Left renal cortex interstitium (tissue), 4 donors: ENCODE measurements at places on chromosomes 16 and 17.

- DNase-seq: no peak
Measured at GRCh38 chr16:87685766-87686165, 80.0 kb downstream of the KLHDC4 start.

- no peak for DNase-seq
Measured at GRCh38 chr16:399340-400019, 2.2 kb upstream of the DECR2 start.

DNA sequence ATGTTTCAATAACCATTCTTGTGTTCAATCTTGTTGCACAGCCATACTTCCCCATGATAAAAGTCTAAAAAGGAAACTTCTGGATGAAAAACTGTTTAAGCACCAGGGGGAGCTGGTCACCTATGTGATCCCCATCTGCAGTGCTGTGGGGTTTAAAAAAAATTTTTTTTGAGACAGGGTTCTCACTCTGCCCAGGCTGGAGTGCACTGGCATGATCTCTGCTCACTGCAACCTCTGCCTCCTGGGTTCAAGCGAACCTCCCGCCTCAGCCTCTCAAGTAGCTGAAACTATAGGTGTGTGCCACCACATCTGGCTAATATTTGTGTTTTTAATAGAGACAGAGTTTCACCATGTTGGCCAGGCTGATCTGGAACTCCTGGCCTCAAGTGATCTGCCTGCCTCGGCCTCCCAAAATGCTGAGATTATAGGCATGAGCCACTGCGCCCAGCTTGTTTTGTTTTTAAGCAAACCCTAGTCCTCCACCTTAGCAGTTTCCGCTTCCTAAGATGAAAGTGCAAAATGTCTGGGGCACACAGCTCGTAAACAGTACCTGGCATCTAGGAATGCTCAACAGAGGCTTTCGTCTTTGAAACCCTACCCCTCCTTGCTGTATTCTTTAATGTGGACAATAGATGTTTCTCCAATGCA is 25.4 kb downstream of the DNAJA2 start:
- no peak for DNase-seq

DNA sequence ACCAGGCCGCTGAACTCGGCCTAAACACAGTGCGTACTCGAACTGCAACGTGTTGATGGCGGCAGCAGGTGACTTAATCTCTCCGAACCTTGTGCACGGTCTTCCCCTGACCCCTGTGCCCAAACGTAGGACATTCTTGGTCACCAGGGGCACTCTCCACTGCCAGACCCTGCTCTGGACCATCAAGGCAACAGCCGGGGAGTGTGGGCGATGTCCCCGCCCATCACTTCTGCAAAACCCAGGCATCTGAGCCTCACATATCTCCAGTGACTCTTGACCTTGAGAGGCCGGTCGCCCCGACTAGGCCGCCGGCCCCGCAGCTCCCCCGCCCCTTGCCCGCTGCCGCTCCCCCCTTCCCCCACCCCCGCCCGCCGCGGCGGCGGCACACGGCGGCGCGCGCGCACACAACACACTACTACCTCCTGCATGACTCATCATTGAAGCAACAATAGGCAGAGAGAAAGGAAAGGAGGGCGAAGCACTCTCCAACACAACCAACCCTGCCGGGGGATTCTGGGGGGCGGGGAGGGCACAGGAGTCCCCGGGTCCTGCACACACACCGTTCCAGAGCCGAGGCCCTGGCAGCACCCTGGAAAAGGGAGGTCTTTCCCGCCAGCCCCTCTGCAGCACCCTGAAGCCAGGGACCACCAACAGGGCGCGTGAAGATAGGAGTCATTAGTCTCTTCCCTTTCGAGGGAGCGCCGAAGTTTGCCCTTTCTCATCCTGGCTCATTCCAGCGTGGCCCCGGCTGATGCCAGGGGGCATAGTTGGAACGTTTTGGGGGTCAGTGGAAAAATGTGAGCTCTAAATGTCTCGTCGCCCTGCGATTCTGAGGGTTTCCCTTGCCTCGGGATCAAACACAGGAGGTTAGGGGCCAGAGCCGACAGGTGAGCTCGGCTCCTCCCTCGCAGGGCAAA is 1.9 kb downstream of the MNT start:
- no peak for DNase-seq

DNA sequence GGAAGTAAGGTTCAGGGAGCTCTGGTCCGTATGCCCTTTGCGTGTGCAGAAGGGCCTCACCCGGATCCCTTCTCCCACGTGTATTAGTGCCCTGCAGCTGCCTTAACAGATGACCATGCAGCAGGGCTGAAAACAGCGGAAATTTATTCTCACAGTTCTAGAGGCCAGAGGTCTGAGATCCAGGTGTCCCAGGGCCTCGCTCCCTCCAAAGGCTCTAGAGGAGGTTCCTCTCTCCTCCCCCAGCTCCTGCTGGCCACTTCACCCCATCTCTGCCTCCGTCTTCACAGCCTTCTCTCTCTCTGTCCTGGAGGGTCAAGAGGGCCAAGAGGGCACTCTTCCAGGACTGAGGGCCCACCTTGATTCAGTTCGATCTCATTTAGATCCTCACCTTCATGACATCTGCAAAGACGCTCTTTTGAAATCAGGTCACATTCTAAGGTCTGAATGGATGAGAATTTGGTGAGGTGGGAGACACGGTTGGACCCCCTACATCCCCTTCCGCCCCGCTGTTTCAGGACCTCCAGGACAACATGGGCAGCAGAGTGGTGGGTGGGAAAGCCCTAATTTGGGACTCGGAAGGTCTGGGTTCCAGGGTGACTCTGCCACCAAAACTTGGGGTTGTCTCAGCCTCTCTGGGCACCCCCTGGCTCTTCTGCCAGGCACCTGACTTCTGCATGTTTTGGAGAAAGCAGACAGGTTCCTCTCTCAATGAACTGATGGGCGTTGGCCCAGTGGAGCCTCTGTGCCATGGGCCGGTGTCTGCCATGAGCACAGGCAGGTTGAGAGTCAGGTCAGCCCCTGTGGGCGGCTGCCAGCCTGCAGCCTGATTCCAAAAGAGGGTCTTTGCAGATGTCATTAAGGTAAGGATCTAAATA is 361.2 kb downstream of the SEC14L1 start:
- DNase-seq: no peak

DNA sequence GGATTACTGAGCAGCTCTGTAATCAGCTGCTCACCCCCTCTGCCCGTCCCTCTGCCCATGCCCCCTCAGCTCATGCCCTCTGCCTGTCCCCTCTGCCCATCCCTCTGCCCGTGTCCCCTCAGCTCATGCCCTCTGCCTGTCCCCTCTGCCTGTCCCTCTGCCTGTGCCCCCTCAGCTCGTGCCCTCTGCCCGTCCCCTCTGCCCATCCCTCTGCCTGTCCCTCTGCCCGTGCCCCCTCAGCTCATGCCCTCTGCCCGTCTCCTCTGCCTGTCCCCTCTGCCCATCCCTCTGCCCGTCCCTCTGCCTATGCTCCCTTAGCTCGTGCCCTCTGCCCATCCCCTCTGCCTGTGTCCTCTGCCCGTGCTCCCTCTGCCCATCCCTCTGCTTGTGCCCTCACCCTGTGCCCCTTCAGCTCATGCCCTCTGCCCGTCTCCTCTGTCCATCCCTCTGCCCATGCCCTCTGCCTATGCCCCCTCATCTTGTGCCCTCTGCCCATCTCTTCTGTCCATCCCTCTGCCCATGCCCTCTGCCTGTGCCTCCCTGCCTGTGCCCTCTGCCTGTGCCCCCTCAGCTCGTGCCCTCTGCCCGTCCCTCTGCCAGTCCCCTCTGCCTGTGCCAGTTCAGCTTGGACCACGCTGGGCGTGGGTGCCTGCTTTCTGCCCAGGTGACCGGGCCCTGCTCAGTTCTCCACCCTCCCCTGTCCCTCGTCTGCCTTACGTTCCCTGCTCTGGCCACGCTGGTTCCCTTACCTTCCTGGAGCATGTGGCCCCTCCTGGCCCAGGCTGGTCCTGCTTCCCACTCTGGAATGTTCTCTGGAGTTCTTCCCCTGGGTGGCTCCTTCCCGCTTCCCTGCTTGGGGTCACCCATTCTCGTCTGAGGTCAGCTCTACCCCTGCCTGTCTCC is 97.6 kb downstream of the NPIPB11 start:
- no peak for DNase-seq

DNA sequence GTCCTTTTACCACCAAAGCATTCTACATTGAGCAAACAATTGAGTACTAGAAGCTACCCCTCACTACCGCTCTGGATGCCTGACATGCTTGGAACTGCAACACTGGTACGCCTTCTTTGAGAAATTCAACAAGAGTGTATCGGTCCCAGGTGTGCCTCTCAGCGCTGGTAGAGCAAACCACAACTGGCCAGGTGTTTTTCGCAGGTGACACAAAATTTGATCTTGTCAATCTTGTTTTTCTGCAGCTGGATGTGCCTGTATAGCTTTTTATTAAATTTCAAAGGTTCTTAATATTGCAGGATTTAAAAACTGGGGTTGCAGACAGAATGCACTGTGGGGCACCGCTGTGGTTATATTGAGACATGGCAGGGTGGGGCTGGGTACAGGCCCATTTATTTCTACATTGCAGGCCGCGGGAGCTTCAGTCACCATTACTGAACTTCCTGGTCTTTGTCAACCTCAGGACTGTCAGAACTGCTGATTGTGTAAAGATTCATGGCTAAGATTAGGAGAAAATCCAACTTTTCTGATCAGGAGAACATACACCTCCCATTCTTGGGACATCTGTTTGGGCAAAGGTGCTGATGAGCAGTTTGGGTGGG is 4.5 kb upstream of the SNX20 start:
- no peak for DNase-seq

DNA sequence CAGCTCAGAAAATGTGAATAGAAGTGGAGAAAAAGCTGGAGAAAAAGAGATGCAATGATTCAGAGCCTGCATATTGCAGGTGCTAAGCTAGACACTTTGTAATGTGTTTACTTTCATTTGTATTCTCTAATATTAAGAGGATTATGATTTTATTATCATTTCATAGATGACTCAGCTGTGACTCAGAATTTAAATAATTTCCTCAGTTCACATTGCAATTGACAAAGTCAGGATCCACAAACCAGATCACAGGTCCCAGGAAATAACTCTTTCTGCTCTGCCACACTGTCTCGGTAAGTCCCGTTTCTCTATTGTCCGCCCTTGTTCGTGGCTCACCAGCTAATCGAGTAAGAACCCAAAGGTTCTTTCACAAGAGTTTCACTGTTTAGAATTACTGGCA is 235.4 kb upstream of the MON1B start:
- no peak for DNase-seq

- DNase-seq: no peak
Measured at GRCh38 chr17:19719355-19720209, 3.2 kb upstream of the SLC47A2 start.

GRCh38 chr17:28090551-28090950 is 48.1 kb downstream of the NLK start:
- DNase-seq: no peak

DNA sequence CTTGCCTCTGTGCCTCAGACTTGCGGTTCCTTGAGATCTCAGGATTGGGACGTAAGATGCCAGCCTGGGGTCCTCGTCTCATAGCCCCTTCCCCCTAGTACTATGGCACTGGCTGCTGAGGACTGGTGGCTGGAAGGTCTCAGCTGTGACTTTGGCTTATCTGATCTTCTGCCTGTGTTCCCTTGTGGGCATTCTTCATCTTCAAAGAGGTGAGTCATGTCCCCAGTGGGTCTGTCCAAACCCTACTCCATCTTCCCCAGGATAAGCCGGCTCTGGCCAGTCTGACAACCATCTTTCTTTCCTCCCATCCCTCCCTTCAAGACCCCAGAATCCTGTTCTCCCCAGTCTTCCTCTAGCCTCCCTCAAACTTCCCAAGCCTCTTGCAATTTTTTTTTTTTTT is 3.6 kb downstream of the CD19 start:
- no peak for DNase-seq

GRCh38 chr17:74882517-74883240 is 9.9 kb upstream of the FDXR start:
- DNase-seq: no peak

GRCh38 chr17:78409191-78409928 is 30.9 kb downstream of the PGS1 start:
- no peak for DNase-seq
